Endodermal cell (in vitro differentiated cells): ENCODE measurements at places on chromosomes 7 and 10. TPM values are rescaled to one million over a fixed set of nuclear protein-coding genes. Genes with fewer than 3 reads are reported as not detected.

The LRGUK gene
- 0.63 to 1.6 TPM (median 0.89 TPM) in 3 replicates for total RNA-seq

The GPAM gene
- total RNA-seq: 18.5 and 21.7 TPM in 2 replicates

DNA sequence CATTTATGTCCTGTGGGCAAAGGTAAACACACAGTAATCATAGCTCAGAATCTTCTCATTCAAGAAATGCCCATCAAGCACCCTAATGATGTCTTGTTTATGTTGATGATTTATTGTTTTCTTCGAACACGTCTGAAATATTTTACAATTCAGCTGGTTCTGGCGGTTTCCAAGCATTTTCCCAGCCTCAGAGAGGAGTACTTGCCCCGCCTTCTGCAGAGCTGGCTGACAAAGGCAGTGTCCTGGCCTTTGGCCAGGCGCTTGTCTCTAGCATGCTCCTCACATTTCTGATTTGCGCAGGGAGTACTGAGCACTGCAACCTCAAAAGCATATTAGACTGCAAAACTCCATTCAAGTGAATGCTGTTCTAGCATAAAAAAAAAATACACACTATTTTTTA lies 314.2 kb upstream of the GNAI1 start:
- no peak for DNase-seq

The ST8SIA6 gene
- total RNA-seq: 1.1 and 1.6 TPM in 2 replicates

DNA sequence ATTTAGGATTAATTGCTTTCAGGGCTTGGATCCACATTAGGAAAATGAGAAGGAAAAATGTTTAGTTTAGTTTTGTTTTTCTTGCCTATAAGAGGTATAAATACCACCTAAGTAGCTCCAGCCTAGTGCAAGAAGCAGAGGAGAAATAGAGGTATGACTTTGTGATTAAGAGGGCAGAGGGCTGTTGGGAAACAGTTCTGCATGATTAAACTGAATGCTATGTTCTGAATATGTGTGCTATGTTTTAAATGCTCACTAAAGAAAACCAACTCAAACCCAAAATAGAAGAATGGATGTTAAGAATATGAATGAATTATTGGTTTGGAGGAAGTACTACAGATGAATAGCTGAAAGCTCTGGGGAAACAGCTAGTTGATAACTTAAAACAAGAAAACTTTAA lies 7.6 kb downstream of the CALCR start:
- no peak for DNase-seq

GRCh38 chr10:84026821-84027257 lies 112.5 kb upstream of the GHITM start:
- DNase-seq: peak; percentile 84

- no peak for DNase-seq
These were observed 54.7 kb downstream of the CHRM2 start for GRCh38 chr7:136923111-136923667.

DNA sequence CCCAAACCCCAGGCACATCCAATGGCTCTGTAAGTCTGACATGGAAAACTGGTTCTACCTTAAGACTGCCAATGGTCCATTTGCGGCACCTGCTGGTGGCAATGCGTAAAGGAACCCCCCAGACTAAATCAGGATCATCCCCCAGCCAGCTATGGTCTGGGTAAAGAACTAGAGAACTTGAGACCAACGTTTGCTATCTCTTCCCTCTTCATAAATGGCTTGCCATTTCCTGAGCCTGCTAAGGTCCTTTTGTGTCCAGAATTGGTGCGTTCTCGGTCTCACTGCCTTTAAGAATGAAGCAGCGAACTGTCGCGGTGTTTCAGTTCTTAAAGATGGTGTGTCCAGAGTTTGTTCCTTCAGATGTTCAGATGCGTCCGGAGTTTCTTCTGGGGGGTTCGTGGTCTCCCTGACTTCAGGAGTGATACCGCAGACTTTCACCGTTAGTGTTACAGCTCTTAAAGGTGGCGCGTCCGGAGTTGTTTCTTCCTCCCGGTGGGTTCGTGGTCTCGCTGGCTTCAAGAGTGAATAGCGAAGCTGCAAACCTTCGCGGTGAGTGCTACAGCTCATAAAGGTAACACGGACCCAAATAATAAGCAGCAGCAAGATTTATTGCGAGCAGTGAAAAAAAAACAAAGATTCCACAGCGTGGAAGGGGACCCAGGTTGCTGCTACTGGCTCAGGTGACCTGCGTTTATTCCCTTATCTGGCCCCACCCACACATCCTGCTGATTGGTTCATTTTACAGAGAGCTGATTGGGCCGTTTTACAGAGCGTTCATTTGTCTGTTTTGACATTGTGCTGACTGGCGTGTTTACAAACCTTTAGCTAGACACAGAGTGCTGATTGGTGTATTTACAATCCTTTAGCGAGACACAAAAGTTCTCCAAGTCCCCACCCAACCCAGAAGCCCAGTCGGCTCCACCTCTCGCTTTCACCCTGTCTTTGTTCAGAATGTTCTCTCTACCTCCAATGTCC lies 95.4 kb downstream of the ELMO1 start:
- peak; percentile 79 for DNase-seq
